Vagina (tissue), 2 donors: ENCODE measurements at places on chromosomes 6 and 20.

DNA sequence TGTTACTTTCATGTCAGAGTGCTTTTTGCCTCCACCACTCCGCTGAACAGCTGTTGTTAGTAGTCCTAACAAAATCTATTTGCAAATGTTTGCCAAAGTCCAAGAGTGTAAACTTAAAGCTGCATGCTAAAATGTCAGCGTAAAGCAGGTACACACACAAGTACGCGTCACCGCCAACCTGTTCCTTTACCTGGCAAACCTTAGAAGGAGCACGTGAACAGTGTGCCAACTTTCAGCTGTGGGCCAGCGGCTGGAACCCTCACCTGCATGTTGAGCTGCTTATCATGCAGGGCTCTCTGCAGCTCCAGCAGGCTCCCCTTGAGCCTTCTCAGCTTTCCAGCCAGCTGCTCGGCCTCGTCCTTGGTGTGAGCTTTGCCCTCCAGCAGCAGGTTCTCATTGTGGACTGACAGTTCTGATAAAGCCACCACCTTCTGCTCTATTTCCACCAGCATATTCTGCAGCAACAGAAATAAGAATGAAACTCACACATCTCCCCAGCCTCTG is 359.3 kb downstream of the SYNE1 start:
- no peak for DNase-seq

DNA sequence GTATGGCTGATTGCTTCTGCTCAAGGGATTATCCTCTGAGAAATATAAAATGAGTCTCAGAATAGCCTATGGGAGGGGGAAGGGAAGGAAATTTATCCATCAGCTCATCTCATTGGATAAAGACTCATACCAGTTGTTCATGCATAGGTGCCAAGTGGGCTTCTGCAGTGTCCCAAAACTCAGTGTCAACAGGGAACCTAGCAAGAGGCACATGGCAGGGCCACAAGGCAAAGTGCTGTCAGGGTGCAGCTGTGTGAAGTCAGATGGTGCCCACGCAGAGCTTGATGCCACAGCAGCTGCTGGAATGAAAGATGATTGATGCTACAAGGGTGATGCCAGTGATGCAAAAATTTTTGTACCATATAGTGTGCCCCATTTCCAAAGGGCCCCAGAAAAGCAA is 3.2 kb upstream of the CHD6 start:
- DNase-seq, result no peak

GRCh38 chr20:34468951-34469350 is 47.3 kb upstream of the DYNLRB1 start:
- DNase-seq, result no peak

GRCh38 chr6:119147101-119148053 is 68.9 kb upstream of the FAM184A start:
- DNase-seq, result no peak

DNA sequence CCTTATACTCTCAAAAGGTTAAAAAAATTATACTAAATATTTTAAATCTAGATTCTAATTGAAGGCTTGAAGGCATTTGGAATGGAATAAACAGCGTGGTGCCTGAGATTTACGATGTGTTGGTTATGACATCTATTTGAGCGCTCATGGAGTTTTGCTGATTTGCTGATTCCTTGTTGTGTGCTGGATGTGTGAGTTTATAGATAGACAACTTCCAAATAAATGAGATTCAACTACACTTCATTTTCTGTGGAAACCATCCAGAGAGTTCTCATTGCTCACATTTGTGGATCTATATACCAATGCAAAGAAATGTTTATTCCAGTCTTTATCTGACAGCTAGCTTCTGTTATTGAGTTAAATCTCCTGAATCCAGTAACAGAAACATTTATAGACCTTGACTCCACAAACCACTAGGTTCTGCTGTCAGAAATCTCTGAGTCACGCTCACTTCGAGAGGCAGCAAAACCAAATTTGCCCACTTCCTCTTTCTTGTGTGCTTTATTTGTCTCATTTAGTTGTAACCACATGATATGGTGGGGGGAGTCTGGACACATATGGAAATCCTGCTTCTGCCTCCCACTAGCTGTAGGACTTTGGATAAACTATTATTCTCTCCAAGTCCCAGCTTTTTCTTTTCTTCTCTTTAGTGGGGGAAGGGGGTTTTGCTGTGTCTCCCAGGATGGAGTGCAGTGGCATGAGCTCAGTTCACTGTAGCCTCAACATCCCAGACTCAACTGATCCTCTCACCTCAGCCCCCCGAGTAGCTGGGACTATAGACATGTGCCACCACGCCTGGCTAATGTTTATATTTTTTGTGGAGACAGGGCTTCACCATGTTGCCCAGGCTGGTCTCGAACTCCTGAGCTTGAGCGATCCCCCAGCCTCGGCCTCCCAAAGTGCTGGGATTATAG is 54.5 kb downstream of the IPCEF1 start:
- no peak for DNase-seq

DNA sequence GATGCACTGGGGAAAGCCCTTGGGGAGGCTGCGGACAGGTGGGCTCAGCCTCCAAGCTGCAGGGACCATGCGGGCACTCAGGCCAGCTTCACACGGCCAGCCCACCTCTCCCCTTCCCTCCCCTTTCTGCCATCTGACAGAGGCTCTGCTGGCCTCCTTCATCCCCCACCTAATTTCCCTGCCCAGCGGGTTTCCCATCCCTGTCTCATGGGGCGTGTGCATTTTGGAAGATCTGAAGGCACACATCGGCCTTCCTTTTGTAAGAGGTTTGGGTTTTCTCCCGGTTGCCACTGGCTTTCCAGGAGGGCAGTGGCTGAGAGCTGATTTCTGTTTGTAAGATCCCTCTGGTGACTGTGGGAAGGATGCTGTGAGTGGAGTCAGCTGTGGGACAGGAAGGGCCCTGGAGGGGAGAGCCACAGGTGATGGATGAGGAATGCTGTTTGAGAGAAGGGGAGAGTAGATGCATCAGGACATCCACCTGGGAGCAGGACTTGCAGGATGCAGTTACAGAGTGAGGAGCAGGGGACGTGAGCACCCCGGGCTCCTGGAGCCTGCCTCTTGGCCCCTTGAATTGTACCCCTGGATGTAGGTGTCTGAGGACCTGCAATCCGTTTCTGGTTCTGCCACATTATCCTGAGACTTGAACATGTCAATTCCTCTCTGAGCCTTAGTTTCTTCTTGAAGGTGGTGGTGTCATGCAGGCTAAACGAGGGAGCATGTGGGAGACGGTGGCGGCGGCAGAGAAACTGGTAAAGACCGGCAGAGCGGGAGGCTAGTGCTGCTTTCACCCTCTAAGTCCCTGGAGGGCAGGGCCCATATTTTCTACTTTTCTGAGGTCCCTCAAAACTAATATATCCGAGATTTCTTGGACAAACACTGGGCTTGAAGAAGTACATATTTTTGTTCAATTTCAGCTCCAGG is 5.9 kb upstream of the TUBB1 start:
- peak; percentile 90 for DNase-seq

DNA sequence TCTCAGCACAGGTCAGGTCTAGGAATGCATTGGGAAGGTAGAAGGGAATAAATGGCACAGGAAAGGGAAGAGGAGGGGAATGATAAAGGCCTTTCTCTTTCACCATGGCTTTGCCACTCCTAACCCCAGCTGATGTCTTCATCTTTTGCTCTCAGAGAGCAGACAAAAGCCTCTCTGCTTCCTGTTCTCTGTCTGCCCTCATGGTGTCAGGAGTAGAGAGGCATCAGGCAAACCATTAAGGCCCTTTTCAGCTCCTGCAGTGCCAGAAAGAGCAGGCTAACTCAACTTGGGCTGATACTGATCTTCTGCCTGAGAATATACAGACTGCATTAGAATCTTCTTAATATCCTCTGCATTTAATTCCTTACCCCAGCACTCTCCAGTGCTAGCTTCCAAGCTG is 48.0 kb upstream of the STXBP5 start:
- no peak for DNase-seq

DNA sequence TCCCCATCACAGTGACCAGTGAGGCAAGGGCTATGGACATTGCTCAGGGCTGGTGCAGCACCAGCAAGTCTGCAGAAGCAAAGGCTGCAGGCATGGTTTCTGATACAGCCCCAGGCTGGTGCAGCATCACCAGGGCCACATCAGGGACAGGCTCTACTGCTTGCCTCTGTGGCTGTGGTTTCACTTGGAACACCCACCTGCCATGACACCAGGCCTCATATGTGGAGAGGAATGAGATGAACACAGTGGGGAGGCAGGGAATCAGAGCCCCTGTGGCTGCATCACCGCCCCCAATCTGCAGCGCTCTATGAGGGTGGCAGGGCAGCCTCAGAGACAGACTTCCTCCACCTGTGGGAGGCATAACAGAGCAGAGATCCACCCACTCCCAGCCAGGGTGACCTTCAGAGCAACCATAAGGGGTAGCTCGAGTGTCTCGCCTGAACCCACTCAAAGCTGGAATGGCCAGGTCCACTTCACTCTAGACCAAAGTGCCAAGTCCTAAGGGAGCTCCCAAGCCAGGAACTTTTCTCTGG is 7.9 kb downstream of the RING1 start:
- DNase-seq, result no peak

DNA sequence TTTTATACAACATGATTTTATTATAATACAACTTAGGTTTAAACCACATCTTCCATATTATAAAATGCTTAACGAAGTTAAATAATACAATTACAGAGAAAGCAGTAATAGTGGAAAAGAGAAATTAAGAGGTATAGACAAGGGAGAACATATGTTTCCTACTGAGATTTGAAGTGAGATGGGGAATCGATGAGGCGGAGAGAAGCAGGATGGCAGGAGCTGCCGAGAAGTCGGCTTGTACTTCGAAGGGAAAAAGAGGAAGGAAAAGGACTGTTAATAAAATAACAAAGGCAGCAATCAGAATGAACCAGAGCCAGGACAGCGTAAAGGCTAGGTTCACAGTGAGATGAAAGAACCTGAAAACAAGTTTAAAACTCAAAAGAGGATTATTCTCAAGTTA is 15.4 kb downstream of the FBXL4 start:
- no peak for DNase-seq

- no peak for DNase-seq
These were observed 6.4 kb downstream of the CEP43 start for GRCh38 chr6:167005350-167006159.
